ENCODE measurements at places on chromosomes 13 and 19. TPM values are rescaled to one million over a fixed set of nuclear protein-coding genes. Genes with fewer than 3 reads are reported as not detected.

The KLF12 gene
- total RNA-seq: 16.0 TPM

The AMH gene
- total RNA-seq: not detected

The PABPC3 gene
- 0.13 TPM for total RNA-seq

The FAM83E gene
- total RNA-seq: 0.75 TPM

The PTGER1 gene
- 2.4 TPM for total RNA-seq

The TIMM50 gene
- total RNA-seq: 52.9 TPM

The LILRB2 gene
- total RNA-seq: 9.2 TPM

The ARL11 gene
- total RNA-seq: 1.8 TPM

The ZNF296 gene
- 0.06 TPM for total RNA-seq

The CEACAM7 gene
- 0.28 TPM for total RNA-seq

The CBY2 gene
- total RNA-seq: not detected

The HIPK4 gene
- total RNA-seq: 0.18 TPM

The CCDC169 gene
- total RNA-seq: 0.43 TPM

The UBE2L5 gene
- total RNA-seq: not detected

The GJB6 gene
- total RNA-seq: 2.3 TPM

DNA sequence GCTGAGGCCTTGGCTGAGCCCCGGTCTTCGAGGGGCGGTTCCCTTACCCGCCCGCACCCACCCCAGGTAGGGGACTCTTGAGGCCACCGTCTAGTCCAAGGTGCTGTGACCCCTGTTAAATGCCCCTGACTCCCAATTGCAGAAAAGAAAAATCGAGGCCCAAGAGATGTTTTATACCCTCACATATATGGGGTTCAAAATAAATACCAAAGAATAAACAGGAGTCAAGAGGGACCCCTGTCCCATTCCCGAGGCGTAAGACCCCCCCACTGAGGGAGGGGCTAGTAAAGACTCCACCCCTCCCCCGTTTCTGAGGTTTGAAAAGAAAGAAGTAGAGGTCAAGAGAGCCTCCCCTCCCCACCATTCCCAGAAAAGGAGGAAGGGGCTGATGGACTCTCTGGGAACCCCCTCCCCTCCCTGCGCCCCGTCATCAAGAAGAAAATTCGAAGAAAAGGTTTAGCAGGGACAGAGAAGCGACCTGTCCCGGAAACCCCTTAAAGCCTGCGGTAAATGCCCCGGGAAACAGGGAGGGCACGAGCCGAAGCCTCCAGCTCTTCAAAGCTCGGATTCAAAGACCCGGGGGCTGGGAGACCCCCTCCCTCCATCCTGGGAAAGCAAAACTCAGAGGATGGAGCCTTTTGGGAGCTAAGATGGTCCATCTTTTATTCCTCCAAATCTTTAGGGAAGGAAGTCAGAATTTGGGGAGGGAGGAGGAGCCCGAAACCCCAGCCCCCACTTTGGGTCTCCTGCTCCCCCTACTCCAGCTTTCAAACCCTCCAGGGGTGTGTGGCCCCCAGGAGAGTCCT, 755 bp upstream of the RAB3A start:
- DNase-seq: peak; percentile 69

- DNase-seq: no peak
Measured at GRCh38 chr19:57047743-57048142, 72.0 kb upstream of the USP29 start.

- DNase-seq: no peak
Measured at GRCh38 chr13:43005460-43006236, 13.6 kb upstream of the EPSTI1 start.

DNA sequence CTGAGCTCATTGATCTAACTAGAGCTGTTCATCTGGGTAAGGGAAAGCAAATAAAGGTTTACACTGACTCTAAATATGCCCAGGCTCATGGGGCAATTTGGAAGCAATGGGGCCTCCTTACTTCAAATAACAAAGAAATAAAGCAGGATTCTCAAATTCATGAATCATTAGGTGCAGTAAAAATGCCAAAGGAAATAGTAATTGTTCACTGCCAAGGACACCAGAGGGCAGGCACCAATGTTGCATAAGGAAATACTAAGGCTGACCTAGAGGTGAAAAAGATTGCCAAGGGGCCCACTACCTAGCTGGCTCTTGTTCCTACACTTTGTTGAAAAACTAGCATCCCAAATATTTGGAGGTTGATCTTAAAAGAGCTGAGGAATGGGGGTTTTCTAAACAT, 1686.7 kb upstream of the MIR17HG start:
- no peak for DNase-seq

- DNase-seq: no peak
Measured at GRCh38 chr19:13579388-13580060, 73.2 kb upstream of the CACNA1A start.

DNA sequence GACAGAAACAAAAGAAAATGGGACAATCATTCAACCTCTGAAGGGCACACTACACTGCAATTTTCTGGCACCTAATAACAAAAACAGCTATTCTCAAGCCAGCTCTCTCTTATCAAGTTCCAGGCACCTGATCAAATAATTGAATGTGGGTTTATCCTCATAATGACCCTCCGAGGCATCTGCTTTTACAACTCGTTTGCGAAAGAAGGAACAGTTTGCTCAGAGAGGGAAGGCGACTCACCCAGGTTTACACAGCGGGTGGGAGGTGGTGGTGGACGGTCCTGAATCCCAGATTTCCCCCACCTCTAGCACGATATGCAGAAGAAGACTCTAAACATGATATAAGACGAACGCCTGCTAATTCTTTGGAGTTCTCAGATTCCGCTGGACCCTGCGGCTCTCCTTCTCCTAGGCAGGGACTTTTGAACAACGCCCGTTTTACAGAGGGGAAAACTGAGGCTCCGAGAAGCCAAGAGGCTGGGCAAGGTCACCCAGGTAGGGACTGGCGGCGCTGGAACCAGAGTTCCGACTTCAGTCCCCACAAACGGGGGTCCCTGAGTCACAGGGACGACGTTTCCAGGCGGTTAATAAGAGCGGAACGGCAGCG, 641 bp downstream of the SGTA start:
- DNase-seq: no peak

- peak; percentile 59 for DNase-seq
Measured at GRCh38 chr19:861756-862580, 2.5 kb downstream of the CFD start.

- no peak for DNase-seq
Measured at GRCh38 chr19:10195199-10195519, 406 bp upstream of the DNMT1 start.

DNA sequence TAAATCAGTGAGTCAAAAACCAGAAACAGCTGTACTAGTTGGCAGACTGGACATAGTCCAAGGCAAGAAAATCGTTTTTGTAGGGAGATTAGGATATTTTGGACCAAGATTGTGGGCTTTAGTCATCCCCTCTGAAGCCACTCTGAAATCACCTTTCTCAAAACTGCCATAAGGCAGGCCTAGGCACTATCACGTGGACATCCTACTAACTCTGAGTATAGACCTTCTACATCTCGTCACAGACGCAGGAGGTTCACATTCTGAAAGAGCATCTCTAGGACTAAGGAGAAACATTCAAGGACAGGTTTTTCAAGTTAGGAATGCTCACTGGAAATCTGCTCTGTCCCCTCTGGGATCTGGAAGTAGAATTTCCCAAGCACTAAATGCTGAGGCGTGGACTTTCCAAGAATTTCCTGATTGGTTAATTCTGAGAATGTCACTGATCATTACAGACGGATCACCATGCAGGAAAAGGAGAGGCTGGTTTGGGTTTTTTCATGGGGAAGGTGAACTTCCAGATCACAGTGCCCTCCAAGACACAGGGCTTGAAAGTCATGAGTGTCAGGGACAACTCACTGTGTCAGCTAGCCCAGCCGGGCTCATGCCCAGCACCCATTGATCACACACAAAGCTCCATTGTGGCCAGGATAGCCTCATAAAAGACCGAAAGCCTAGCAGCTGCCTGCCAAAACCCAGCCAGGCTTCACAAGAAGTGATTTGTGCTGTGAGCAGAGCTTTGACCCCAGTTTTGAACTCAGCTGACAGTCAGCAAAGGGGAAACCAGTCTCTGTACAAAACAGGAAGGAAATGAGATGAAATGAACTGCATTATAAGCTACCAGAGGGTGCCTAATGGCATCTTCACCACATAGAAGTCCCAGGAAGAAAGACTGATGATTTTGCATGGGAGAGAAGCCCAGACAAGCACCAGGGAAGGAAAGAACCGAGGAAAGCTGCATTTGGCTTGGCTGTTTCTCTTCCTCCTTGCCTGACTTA, 2.7 kb upstream of the RUBCNL start:
- peak; percentile 68 for DNase-seq

DNA sequence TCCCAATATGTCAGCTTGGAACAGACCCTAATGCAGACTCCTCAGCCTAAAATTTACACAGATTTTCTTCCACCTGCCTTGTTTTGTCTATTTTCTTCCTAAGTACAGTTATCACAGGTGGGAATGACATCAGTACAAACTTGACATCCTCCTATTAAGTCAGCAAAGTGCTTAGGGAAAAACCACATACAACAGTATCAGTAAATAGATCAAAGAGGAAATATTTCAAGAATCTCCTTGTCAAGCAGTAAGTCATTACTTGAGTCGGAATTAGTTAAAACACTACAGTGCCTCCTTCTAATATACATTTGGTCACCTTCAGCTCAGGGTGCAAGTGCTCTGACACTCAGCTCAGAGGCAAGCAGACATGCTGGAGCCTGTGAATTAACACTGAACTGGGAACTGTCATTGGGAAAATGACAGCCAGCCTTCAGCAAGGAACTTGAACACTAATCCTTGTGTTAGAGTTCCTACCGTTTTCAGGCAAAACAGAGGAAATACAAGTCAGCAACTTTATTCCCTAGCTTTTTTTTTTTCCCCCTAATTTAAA, 394.3 kb upstream of the HTR2A start:
- no peak for DNase-seq

DNA sequence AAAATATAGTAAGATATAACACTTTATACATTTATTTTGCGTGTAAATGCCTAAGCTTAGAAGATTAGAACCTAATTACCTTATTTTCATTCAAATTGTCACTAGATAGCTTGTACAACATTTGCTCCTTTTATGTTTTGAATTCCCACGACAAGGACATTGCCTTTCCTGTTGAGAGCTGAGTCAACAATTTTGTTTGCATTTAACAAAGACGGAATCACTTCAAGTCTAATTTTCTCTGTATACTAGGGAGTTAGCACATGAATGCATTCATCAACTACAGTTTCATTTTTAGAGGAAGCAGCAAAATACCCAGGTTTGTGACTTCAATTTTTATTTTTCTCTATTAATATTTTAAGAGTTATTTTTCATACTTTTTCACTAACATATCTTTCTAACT, 48.7 kb upstream of the PCCA start:
- DNase-seq: no peak

- DNase-seq: no peak
Measured at GRCh38 chr19:24048261-24048660, 38.7 kb upstream of the ZNF254 start.

GRCh38 chr13:97344265-97345175, 89.4 kb upstream of the RAP2A start:
- peak; percentile 75 for DNase-seq

DNA sequence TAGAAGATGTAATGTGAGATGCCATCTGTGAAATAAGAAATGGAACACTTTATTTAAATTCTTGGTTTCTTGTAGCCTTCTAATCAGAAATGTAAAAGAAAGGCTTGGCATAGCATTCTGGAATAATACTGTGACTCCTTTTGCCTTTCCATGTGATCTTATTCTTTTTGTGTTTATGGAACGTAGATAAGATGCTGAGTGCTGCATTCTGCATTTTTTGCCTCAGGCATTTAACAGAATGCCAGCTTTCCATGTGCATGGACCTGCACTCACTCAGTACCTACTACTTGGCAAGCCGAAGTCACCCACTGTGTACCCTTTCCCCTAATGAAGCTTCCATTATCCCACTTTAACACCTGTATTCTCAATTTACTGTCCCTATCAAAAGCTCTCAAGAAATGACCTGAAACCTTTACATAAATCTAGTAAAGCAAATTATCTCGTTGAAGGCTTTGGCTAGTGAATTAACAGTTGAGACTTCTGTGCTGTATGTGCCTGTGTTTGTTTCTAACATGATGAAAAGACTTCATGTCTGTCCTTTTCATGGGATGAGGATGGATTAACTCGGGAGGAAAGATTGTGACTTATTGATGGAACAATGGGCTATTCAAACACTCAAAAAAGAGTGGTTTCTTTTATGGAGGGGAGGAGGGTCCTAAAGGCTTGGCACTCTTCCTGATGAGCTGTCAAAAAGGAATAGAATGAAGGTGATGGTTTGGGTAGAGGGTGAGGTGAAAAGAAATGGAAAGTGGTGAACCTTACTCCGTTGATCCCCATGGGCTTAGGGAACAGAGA, 44.7 kb upstream of the FRY start:
- DNase-seq: no peak

DNA sequence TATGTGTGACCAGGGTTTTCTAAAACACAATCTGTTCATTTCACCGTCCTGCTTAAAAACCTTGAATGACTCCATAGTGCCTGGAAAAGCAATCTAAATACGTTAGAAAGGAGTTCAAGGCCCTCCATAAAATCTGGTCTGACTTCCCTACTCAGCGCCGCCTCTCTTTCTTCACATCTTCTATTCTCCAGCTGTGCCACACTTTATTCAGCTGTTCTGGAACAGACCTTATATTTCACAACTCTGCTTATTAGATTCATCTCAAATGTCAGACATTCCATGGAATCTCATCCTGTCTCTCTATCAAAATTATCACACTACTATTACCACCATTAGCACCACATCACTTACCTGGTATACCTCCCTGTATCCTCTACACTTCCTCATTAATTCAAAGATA, 19.8 kb upstream of the SPART start:
- DNase-seq: no peak

GRCh38 chr13:113224486-113224885, 15.1 kb downstream of the CUL4A start:
- DNase-seq: no peak

GRCh38 chr19:10402441-10403038, 802 bp downstream of the CDC37 start:
- no peak for DNase-seq

DNA sequence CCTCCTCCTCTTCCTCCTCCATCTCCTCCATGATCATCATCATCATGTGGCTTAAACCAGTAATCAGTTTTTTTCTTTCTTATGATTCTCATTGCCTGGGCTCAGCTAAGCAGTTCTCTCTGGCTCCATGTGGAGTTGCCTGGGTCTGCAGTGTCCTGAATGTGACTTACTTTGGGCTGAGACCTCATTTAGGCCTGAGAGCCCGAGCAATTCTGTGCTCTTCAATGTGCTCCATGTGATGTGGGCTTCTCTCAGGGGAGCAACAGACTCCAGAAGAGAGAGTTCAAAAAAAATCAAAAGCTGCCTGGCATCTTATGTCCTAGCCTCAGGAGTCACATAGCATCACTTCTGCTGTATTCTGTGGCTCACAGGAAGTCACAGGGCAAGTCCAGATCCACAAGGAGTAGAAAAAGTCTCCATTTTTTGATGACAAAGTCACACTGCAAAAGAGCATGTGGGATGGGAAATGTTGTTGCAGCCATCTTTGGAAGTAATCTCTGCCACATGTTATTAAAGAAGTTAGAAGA, 128.7 kb downstream of the MAB21L1 start:
- DNase-seq: no peak

Data from adrenal gland (tissue), 19 donors.